Activated CD8-positive, alpha-beta memory T cell treated with anti-CD3 and anti-CD28 coated beads for 1 hour (primary cell): ENCODE measurements at places on chromosomes 2 and 18.

DNA sequence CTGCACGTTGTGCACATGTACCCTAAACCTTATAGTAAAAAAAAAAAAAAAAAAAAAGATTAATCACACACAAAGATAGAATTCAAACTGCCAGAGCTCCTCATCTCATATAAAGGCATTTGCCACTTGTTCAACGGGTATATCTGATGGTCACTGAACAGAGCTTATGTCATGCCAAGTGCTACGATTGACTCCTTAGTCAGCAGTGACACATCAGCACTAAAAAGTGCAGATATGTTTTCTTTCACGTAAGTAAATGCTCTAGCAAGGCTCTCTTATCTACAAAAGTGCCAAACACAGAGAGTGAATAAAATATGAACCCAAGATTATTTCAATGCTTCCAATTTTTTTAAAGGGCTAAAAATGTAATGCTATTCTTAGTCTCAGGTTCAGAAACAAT, 1.1 kb downstream of the LMAN1 start:
- no peak for DNase-seq

GRCh38 chr18:25279556-25279955, 72.4 kb downstream of the ZNF521 start:
- DNase-seq = no peak

DNA sequence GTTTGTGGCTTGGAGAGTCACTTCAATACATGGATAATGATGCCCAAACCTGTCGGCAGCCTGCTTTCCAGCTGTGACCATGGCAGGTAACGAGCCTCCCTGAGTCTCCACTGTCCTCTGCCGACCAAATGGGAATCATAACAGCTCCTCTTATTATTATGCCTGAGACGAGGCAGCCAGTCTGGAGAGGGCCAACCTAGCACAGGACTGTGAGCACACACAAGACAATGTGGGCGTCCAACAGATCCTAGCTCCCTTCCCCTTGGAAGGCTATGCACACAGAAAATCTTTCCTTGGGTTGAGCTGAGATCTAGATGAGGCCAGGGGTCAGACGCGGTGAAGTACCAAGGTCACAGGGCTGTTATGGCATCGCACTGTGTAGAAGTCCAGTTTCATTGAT, 890 bp upstream of the SLC4A3 start:
- DNase-seq = no peak

DNA sequence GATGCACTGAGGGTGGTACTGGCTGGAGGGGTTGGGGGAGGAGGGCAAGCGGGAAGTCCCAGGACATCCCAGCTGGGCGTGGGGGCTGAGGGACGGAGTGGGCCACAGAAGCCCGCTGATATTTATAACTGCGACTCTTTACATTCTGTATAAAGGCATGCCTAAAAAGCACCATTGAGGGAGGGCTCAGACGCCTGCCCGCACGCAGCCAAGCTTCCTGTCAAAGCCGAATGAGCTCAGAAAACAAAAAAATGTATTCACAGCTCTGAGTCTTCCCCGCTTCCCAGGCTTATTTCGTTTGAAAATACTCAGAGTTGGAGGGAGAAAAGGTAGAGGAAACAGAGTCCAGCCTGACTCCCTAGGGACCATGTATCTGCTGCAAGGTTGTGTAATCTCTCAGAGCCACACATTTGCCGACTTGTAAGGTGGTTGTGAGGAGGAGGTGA, 170.1 kb upstream of the HAAO start:
- DNase-seq = no peak

DNA sequence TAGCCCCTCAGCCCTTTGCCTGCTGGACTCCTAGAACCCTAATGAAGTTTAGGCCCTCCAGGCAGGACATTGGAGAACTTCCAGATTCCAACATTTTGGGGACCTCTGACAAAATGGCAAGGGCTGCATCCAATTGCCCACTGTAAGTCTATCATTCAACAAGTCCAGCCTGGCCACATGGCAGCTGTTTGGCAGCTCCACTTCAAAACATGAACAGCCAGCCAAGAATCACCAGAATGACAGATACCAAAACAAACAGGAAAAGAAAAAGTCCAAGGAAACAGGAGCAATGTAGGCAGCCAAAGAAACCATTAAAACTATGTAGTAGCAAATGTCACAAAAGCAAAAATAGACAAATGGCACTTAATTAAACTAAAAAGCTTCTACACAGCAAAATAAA, 25.5 kb downstream of the SLC4A5 start:
- no peak for DNase-seq

DNA sequence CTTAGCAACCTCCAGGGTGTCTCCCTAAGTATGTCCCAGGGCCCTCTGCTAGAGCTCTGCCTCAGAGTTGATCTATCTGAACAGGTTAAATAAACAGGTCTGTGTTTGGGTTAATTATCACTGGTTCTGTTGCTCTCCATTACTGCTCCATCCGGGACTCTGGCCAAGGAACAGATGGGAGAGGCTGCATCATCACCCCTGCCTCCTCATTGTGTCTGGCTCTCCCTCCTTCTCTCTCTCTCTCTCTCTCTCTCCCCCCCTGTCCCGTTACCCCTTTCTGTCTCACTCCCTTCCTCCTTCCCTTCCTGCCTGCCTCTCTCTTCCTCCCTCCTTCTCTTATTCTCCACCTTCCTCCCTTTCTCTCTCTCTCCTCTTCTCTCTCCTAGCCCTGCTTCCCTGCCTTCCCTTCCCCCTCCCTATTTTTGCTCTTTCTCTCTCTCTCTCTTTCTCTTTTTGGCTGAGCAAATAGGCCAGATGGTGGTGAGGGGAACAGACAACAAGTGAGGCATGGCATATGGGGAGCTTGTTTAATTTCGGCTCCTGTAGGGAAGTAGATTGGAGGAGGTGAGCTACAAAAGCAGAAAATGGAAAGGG, 62.1 kb downstream of the SETBP1 start:
- no peak for DNase-seq

GRCh38 chr18:28062443-28062842, 114.5 kb downstream of the CDH2 start:
- no peak for DNase-seq

DNA sequence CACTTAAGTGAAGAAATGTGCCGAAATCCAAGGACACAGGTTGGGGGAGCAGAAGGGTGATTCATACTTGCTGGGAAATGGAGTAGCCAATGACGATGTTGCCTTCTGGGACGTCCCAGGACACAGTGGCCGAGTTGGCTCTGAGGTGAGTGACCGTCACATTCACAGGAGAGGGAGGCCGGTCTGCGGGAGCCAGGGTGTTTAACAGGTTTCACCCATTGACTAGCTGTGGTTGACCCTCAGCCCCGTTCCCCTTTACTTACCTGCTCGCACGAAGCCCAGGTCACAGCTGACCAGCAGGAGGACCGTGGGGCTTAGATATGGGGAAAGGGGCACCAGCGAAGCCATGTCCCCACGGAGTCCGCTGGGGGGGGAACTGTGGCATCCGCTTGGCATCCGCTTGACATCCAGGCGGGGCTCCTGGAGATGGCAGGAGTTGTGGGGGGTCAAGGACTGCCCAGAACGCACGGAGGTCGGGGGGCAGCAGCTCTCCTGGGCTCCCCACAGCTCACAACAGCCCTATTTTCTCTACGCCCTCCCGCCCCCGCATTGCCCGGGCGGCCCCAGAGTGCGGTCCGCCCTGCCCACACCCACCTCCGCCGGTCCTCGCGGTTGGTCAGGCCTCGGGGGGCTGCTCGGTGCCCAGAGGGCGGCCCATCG, 586 bp downstream of the FNDC4 start:
- no peak for DNase-seq

DNA sequence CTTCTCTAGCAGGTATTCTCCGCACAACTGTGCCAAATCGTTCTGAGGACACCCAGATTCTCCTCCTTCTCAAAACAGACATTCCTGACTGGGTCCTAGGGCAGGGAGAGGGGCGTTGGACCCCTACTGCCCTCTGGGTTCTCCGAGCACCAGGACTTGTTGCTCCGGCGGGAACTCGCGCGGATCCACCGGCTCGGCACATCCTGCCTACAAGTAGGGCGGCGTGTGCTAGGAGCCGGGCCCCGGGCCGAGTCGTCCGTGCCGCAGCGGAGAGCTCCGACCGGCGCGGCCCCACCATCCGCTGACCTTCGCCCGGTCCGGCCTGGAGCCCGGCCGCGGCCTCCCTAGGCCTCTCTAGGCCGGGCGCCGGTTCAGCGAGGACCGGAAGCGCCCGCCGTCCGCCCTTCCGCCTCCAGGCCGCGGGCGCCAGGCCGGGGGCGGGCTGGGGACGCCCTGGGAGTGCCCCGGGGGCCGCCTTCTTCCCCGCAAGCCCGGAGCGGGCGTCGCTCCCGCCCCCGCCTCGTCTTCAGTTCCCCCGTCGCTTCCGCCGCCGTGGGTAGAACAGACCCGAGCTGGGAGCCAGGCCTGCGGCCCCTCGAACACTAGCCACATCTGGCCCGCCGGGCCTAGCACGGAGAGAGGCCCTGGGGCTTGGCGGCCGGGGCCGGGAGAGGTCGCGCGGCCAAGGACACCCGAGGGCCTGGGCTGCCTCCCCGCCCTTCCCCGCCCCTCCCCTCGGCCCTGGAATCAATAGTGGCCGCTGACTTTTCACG, 7.6 kb upstream of the ONECUT2 start:
- no peak for DNase-seq

DNA sequence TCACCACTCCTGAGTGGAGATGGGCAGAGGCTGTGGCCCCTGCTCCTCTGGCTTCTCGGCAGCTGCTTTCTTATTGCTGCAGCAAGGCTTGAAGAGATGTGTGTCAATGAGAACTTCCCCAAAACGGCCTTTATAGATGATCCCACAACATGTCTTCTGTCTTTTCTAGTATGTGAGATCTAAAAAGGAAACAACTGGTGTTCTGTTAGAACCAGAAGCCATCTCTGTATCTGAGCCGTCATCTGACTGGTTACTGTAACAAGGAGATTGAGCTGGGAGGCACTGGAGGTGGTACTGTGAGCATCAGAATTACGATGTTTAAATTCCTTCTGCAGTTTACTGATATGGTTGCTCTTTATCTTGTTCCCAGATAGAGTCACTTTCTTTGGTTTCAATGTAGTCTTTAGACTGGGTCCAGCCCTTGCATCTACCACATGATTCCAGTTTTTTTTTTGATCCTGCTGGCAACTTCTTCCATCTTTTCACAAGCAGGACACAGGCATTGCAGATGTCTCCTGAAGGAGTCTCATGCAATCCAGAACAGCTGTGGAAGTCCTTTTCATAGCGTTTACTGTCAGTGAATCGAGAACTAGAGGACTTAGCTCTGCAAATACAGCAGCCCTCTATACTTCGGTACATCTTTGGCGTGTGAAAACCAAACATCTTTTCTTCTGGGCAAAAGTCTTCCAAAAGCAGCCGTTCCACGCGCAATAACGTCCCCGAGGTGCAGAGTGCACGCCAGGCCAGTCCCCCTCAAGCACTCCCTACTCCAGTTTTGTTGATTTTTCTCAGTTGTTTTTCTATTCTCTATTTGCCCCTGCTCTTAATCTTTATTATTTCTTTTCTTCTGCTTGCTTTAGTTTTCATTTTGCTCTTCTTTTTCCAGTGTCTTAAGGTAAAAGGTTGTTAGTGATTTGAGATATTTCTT, 29.7 kb downstream of the TAF4B start:
- no peak for DNase-seq

- DNase-seq = no peak
These were observed 346.8 kb upstream of the GYPC start for GRCh38 chr2:126309185-126309584.

- no peak for DNase-seq
These were observed 12.4 kb downstream of the FBXO48 start for GRCh38 chr2:68454719-68455118.

DNA sequence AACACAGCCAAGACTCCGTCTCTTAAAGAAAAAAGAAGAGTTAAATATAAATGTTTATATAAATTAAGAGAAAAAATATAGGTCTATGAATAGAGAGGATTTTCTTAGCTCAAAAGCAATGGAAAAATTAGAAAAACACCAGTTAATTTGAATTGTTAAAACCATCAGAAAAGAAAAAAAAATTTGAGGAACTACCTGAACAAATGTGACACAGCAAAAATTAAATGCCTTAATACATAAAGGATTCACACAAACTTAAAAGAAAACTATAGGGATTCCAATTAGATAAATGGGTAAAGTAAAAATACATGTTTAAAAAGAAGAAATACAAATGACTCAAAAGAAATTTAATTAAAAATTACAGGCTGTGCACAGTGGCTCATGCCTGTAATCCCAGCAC, 147.9 kb upstream of the DNMT3A start:
- DNase-seq = no peak

GRCh38 chr2:85760371-85760770, 6.6 kb downstream of the ATOH8 start:
- no peak for DNase-seq

DNA sequence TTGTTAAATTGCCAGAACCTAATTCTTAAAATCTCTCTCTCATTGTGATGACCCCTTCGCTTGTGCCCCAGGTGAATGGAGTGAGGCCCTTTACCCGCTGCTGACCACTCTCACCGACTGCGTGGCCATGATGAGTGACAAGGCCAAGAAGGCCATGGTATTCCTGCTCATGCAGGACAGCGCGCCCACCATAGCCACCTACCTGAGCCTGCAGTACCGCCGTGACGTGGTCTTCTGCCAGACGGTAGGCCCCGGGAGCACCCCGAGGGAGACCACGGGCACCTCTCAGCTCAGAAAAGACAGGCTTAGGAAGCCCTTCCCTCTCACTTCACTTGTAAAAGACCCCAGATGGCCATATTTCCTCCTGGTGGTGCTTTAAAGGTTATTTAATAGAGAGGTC, 44.9 kb downstream of the COA5 start:
- DNase-seq = no peak

GRCh38 chr2:215098875-215099274, 39.6 kb downstream of the ABCA12 start:
- DNase-seq = no peak

GRCh38 chr2:172119089-172119488, 16.4 kb upstream of the DLX2 start:
- DNase-seq = no peak

DNA sequence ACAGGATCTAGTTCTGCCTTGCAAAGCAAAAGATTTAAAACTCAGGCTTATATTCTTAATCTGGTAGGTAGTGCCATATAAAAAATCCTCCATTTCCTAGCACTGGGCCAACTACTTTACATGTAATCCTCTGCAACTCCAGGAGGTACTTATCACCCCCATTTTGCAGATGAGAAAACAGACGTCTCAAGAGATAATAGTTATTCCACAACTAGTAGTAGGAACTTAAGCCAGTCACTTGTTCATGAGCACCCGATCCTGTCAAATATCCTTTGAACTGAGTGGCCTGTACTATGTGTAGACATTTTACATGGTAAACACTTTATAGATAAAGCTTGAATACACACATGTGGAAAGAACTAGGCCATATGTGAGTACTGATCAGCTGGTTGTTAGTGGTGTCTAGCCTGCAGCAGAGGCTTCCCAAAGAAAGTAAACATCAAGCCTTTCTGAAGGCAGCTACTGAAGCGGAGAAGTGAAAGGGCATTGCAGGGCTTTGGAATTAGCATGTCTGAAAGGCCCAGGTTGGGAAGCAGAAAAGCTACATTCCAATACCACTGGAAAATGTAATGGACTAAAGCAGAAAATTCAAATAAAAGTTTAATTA, 48.0 kb downstream of the NAB1 start:
- DNase-seq = no peak

GRCh38 chr2:128314348-128315121, 4.1 kb downstream of the HS6ST1 start:
- DNase-seq = no peak
